ENCODE measurements at places on chromosomes 12 and 14. TPM values are rescaled to one million over a fixed set of nuclear protein-coding genes. Genes with fewer than 3 reads are reported as not detected.

AKAP3 gene
- 0.79 TPM for total RNA-seq

GSKIP gene
- total RNA-seq: 30.6 TPM

MED6 gene
- total RNA-seq: 31.6 TPM

CIDEB gene
- total RNA-seq: 0.35 TPM

DNA sequence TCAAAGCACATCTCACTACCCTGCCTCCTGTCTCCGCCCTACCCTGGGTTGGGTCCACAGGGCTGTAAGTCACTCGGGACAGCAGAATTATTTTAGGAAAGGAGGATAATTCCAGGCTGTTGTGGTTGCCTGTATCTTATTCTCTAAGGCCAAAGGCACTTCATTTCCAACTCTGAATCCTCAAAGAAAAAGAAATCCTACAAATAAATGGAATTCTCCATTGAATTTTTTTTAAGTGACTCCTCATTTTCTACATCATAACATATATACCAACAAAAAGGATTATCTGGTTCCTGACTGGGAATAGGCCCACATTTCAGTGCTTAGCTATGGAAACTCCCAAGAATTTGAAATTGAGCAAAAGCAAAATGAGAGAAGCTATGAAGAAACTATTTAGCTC, 186.4 kb downstream of the ITPR2 start:
- DNase-seq: no peak

DNA sequence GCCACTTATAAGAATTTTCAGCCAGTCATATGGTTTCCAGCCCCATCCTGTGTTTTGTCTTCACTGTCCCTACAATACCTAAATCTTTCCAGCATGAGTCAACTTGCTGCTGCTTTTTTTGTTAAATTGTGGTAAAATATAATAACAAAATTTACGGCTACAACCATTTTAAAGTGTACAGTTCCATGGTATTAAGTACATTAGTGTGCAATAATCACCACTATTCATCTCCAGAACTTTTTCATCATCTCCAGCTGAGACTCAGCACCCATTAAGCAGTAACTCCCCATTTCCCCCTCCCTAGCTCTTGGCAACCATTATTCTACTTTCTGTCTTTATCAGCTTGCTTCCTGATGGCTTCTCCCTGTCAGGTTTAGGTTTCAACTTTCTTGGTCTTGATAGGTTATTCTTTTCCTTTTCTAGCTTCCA, 39.1 kb downstream of the FRS2 start:
- no peak for DNase-seq

DNA sequence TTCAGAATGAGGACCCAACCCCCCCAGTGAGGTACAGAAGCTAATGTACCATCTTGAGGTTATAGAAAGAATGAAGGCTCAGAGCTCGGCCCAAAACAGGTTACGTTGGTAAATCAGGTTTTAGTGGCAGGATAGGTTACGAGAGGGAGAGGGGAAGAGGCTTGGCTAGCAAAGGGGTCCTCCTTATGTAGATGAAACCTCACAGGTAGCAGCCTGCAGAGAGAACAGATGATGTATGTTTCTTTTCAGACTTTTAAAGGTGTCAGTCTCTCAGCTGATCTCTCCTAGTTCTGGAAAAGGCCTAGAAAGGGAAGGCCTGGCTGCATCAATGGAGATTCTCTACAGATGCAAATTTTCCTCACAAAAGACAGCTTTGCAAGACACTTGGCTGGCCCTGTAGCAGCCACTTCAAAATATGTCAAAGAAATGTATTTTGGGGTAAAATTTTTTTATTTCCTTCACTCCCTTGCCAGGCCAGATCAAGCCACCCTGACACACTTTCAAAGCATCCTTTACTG, 71.7 kb upstream of the CPSF6 start:
- DNase-seq: no peak

DNA sequence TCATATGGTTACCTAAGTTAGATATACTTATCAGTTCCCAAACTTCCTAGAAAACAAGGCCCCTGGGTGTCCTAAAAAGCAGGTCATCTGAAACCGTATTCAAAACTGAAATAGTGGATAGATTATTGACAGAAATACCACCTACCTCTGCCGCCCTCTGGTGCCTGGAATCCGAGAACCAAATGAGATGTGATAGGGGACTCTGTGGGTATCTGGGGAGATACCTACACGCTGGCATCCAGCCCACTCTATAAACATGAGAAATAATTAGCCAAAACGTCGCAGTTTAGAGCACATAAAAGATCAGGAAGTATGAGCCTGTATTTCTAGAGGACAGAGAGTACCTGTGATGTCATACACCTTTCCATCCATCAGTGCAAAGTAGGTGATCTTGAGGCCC, 4.4 kb downstream of the ORMDL2 start:
- DNase-seq: peak; percentile 38

DNA sequence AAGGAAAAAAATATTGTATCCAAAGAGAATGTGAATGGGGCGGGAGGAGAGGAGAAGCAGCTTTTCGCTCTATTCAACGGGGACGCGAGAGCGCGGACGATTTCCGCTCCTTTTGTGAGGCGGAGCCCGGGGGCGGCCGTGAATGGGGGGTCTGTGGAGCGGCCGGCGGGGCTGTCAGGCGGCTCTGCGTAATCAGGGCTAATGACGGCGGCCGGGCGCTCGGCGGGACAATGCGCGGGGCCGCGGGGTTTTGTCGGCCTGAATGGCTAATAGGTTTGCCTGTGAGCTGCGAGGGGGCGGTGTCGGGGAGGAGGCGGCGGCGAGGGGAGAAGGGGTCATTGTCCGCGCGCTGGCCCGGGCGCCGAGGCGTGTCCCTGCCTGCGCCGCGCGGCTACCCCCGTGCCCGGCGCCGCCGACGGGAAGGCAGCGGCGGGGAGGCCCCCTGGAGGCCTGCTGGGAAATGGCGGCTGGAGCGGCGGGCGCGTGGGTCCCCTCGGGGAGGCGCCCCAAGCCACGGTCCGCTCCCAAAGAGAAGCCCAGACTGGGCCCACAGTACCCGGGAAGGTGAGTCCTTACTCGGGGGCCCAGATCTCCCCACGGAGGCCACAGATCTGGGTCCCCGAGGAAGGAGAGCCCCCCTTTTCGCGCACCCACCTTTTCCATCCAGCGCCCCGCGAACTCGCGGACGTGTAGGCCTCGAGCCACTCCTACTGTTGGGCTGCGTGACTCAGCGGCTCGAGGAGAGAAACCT, 6.0 kb downstream of the SIX6 start:
- peak; percentile 91 for DNase-seq

- DNase-seq: peak; percentile 90
Observed at GRCh38 chr12:103632554-103633216, 45.6 kb downstream of the STAB2 start.

DNA sequence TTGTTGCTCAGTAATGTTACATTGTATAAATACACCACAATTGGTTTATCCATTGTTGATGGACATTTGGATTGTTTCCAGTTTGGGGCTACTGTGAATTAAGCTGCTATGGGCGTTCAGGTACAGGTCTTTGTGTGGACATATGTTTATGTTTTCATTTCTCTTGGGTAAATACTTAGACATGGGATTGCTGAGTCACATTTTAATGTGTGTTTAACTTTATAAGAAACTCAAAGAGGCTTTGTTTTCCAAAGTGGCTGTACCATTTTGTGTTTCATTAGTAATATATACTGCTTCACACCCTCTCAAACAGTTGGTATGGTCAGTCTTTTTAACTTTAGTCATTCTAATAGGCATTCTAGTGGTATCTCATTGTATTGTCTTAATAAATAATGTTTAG, 225.0 kb downstream of the SPTSSA start:
- peak; percentile 50 for DNase-seq

DNA sequence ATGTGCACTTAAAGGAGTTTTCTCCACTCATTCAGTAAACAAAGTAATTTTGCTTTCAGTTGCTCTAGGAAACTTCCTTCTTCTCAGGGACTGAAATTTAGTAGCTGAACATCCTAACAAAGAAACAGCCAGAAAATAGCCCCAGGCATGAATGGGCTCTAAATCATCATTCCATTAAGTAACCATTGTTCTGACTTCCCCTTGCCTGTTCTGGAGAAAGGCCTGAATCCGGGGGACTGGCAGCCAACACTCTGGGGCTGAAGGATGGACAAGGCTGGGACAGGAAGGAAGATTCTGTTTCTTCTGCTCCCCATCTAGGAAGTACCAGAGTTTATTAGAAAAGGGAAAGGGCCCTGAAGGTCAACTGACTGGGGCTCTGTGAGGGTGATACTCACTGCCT, 104.5 kb downstream of the ESRRB start:
- DNase-seq: no peak

All from SK-MEL-5 (cell line).